Glutamatergic neuron (in vitro differentiated cells): ENCODE measurements at places on chromosomes 2 and 18. TPM values are rescaled to one million over a fixed set of nuclear protein-coding genes. Genes with fewer than 3 reads are reported as not detected.
A peak's percentile ranks its signal among the peaks of the same experiment; 100 is the strongest.

DNA sequence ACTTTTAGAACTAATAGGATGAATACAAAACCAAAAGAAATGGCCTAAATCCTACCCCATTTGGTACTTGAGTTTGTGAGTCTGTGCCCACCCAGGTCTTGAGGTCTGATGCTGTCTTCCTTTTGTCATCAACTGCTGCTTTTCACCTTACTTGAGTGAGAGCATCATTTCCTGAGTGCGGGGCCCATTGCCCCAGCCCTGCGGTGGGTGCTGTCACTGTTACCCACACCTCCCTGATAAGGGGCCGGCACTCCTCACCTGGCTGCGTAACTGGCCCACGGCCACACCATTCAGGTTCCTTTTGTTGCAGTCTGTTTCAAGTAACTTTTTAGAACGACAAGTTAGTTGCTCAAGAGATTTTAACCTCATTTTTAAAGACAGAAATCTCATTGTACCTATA is 25.3 kb downstream of the RAB12 start:
- no peak for DNase-seq
- H3K4me1 ChIP-seq: peaks cover 2% of the 10 kb centered on the region
- H3K4me3 ChIP-seq: no peak overlapping the region
- peaks cover under 1% of the 10 kb centered on the region for H3K36me3 ChIP-seq
- H3K27ac ChIP-seq: no peak overlapping the region

GRCh38 chr2:237760506-237761502 is 37.8 kb upstream of the RBM44 start:
- H3K36me3 ChIP-seq: peaks cover 10% of the 10 kb centered on the region
- no peak for DNase-seq
- H3K27me3 ChIP-seq: no peaks in the 10 kb centered on the region
- no peak overlapping the region for H3K27ac ChIP-seq

PLEK gene
- not detected for total RNA-seq

- peaks cover 6% of the 10 kb centered on the region for H3K36me3 ChIP-seq
- H3K4me3 ChIP-seq: no peak overlapping the region
- no peaks in the 10 kb centered on the region for H3K27me3 ChIP-seq
- no peak for DNase-seq
- no peak overlapping the region for H3K27ac ChIP-seq
- peaks cover 14% of the 10 kb centered on the region for H3K4me1 ChIP-seq
Observed at GRCh38 chr2:147594038-147594437, 250.8 kb upstream of the ACVR2A start.

INHA gene
- not detected for total RNA-seq

DNA sequence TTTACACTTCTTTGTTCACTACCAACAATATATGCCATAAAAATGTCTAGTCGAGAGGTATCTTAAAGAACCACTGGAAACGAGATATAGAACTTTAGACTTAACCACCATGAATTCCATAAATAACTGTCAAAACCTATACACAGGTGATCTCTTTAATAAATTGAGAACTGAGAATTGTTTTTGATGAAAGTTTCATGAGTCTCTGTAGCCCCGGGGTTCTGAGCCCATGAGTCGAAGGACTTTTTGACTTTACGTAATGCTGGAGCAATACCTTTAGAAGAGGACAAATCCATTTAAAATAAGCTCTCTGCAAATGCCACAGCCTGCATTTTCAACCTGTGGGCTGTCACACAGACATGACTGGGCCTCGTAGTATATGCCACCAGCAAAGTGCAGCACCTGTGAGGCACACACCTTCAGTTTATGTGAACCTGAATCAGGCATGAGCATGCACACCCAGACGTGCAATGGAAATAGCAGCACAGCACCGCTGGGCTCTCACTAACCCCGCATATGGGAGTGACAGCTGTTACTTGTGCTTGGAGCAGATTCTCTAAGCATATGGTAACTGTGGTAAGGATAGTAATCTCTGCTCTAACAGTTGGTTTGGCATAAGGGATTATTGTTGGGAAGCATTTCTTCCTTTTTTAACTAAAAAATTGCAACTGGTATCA is 383.2 kb downstream of the SOCS6 start:
- no peak for DNase-seq

DNA sequence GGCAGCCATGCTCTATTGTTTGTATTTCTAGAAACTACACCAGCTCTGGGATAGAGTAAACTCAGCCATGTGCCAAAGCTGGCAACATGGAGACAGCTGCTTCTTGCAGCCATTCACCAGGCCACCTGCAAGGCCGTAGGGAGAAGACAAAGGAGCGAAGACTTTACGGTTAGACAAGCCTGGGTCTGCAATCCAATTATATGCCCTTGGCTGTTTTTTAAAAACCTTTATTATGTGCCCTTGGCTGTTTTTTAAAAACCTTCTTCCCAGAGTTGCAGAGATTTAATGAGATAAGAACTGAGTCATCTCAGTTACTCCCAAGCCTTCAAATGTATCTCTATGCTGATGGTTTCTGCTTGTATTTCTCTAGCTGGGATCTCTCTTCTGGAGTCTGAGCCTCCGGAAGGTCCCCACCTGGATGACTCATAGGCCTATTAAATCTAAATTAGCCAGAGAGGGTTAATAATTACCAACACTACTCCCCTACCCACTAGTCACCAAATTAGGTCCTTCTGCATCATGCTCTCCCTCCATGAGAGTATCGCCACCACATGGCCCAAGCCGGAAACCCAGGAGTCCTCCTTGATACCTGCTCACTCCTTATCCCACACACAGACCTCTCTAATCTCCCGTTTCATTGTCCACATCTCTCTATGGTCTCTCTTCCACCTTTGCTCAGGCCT is 17.5 kb upstream of the DPP4 start:
- no peak for DNase-seq
- H3K4me3 ChIP-seq: no peak overlapping the region
- no peaks in the 10 kb centered on the region for H3K27me3 ChIP-seq
- H3K4me1 ChIP-seq: no peaks in the 10 kb centered on the region

- peaks cover 10% of the 10 kb centered on the region for H3K27me3 ChIP-seq
- DNase-seq: peak; percentile 85
- peak overlapping the region; percentile 70 for H3K4me3 ChIP-seq
- H3K27ac ChIP-seq: no peak overlapping the region
- no peaks in the 10 kb centered on the region for H3K4me1 ChIP-seq
Observed at GRCh38 chr2:88350331-88351248, 101.9 kb downstream of the FOXI3 start.
